ENCODE measurements at places on chromosomes 1 and 21. TPM values are rescaled to one million over a fixed set of nuclear protein-coding genes. Genes with fewer than 3 reads are reported as not detected.

DNA sequence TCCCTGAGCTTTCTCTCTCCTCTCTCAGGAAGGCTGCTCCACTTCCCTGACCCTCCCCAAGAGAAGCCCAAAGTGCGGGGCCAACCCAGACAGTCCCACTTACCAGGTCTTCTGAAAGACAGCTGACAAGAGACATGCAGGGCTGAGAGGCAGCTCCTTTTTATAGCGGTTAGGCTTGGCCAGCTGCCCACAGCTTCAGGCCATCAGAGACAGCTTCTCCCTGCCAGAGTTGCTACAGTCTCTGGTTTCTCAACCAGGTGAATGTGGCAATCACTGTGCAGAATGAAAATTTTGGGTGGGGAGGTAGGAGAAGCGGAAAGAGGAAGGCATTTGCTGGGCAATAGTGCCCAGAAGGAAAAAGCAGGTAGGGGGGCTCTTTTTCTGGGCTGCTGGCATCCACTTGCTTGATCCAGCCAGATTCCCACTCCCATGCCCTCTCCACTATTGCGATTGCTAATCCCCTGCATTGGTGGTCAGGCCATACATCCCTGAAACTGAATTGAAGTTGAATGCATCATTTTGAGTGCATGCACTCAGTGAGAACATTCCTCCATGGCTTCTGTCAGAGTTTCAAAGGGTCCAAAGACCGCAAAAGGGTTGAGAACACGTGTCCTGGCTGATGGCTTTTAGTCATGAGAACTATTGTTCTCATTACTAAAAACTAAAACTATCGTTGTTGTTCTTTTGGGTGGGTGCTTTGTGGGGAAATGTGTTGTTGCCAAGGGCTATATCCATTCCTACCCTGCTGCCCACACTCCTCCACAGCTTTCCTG is at the start of gene S100A8:
Gene S100A8, minus strand, starts transcription at position 136 of the 773 bp plus-strand sequence. CDS start 538 bp downstream, outside the sequence.
- no peaks in the 10 kb centered on the region for H3K36me3 ChIP-seq
- H3K4me1 ChIP-seq: no peaks in the 10 kb centered on the region
- no peak within 1 kb of the TSS for H3K27ac ChIP-seq

GRCh38 chr1:58888833-58889232 is 105.0 kb upstream of the JUN start:
- no peak overlapping the region for H3K27ac ChIP-seq
- no peaks in the 10 kb centered on the region for H3K27me3 ChIP-seq
- H3K4me1 ChIP-seq: no peaks in the 10 kb centered on the region
- no peaks in the 10 kb centered on the region for H3K36me3 ChIP-seq

- no peak overlapping the region for H3K4me3 ChIP-seq
- peak; percentile 51 for DNase-seq
- no peak overlapping the region for H3K27ac ChIP-seq
- no peaks in the 10 kb centered on the region for H3K36me3 ChIP-seq
- no peaks in the 10 kb centered on the region for H3K27me3 ChIP-seq
These were observed 134.7 kb downstream of the PSMG1 start for GRCh38 chr21:39048574-39048973.

DNA sequence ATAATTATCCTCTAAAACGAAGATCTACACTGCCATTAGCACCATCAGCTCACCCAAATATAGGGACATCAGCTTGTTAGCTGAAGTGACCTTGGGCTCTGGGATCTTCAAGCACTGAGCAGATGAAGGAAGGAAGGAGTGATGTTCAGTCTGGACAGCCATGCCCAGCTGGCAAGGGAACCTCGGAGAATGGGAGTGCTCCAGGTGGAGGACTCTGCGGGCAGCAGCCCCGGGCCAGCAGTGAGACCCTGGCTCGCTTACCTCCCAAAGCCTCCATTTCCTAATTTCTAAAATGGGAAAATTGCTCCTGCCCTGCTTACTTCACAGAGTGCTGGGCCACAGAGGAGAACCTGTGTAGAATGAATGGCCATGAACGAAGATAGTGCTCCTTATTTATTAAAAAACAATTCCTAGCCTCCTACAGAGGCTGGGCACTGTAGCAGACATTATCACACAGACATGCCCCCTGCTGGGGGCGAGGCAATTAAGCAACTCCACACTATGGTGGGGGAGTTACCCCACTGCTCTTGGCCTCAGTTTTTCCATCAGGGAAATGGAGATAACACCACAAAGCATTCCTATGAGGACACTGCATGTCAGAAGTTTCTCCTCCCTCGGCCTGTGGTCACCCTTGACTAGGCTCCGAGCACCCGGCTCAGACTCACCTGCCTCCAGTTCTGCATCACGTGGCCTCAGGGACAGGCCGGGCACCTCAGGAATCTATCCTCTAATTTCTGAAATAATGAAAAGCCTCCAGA is 117.6 kb downstream of the KCNN3 start:
- DNase-seq: peak; percentile 15
- H3K27ac ChIP-seq: no peak overlapping the region
- no peaks in the 10 kb centered on the region for H3K27me3 ChIP-seq
- no peaks in the 10 kb centered on the region for H3K36me3 ChIP-seq

DNA sequence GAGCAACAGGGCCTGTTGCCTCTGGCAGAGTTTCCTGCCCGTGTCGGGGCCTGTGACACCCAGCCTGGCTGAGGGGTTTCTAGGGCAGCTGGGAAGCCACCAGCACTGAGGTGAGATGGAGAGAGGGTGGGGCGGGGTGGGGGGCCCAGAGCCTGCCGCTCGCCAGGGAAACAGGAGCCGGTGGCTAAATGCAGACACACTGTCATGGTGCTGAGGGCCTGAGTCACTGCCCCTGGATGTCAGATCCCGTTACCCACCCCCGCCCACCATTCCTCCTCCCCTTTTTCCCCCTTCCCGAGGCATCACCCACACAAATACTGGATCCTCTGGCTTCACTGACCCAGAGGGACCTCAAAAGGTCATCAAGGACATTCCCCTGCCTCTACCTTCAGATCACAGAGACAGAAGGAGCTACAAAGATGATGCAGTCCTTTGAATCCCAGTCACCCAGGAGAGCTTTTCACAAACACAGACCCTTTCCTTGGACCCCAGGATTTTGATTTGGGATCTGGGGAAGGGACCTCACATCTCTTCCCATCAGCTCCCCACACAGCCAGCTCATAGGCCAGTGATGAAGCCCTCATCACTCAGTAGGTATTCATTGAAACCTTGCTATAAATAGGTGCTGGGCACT is 1.9 kb upstream of the HSPB7 start:
- H3K27me3 ChIP-seq: no peaks in the 10 kb centered on the region
- H3K27ac ChIP-seq: no peak overlapping the region
- no peaks in the 10 kb centered on the region for H3K4me1 ChIP-seq
- DNase-seq: no peak
- no peak overlapping the region for H3K4me3 ChIP-seq
- H3K36me3 ChIP-seq: no peaks in the 10 kb centered on the region

GRCh38 chr1:109493805-109494539 is at the start of gene CYB561D1:
Gene CYB561D1, plus strand, starts transcription at chr1:109494094. Its CDS starts 46 bp downstream, at chr1:109494140.
- peak; percentile 93 for DNase-seq
- no peak within 1 kb of the TSS for H3K27ac ChIP-seq
- peaks cover 23% of the 10 kb centered on the region for H3K36me3 ChIP-seq
- no peaks in the 10 kb centered on the region for H3K4me1 ChIP-seq
- H3K27me3 ChIP-seq: no peaks in the 10 kb centered on the region

DNA sequence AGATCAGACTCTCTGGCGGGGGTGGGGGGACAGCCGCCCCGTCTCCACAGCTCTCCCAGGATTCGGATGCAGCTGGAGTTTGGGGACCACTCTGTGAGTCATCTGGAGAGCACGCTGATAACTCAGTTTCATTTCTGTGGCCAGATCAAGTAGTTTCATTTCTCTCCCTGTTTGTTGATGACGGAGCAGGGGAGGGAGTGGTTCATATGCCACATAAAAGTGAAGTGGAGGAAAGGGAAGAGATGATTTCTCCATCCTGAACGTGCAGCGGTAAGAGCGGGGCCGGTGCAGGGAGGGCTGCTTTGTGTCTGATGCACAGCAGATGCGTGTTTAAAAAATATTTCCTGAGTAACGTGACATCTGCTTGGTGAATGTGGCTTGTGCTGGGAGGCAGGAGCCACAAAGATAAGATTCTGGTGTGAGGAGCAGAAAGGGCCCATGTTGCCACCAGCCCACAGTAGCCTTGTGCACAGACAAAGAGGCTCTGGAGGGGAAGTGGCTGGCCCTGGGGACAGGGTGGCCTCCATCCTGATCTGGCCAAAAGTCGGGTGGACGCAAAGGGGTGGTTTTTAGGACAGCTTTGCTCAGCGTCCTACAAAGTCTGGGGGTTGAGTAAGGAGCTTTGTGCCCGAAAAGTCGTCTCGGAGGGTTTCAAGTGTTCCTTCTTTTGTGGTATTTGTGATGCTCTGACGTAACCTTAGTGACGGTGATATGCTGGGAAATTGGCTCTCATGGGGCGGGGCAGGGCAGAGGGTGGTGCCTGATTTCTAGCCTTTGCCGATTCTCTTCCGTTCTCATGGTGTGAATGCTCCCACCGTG is at the start of gene MX2:
Gene MX2, plus strand, starts transcription at position 242 of the 819 bp plus-strand sequence. CDS start 14,880 bp downstream, outside the sequence.
- H3K36me3 ChIP-seq: no peaks in the 10 kb centered on the region
- no peaks in the 10 kb centered on the region for H3K4me1 ChIP-seq
- H3K27me3 ChIP-seq: peaks cover 5% of the 10 kb centered on the region
- no peak within 1 kb of the TSS for H3K4me3 ChIP-seq

DNA sequence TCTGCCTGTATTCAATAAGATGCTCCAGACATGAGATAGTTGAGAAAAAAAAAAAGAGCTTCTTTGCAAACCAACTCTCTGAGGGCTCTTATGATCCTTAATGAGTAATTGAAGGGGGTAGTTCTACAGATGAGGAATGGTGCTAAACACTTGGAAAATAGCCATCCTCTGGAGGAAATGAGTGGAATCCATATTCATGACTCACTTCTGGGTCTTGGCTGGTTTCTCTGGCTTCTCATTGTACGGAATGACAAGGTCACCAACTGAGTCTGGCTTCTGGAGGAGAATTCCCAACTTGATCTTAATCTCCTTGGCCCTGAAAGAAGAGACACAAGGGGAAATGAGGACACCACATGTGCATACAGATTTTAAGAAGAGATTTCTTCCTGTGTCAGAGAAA is 34.7 kb downstream of the RGS5 start:
- DNase-seq: peak; percentile 97
- H3K27ac ChIP-seq: peak overlapping the region; percentile 71
- H3K36me3 ChIP-seq: no peaks in the 10 kb centered on the region
- peak overlapping the region; percentile 6 for H3K4me3 ChIP-seq
- no peaks in the 10 kb centered on the region for H3K27me3 ChIP-seq

DNA sequence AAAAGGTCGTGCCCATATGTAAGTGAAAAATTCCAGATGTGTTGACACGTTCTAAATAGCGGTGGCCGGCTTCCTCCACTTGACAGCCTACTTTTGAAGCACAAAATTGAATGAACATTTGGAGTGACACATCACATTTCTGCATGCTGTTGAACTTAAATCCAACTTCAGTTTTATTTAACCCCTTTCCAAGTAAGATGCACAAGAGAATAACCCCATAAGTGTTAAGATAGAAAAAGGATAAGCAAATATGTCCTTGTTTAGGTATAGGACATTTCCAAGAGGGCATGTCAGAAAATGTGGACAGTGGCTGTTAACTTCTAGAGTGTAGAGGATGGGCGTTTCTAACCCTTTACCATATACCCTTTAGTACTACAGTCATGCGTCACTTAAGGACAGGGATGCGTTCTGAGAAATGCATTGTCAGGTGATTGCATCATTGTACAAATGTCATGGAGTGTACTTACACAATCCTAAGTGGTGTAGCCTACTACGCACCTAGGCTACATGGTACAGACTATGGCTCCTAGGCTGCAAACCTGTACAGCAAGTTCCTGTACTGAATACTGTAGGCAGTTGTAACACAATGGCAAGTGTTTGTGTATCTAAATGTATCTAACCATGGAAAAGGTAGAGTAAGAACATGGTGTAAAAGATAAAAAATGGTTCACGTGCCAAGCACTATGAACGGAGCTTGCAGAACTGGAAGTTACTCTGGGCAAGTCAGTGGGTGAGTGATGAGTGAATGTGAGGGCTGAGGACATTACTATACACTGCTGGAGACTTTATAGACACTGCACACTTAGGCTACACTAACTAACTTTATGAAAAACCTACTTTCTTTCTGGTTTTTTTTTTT is 9.3 kb upstream of the FAM89A start:
- no peak overlapping the region for H3K4me3 ChIP-seq
- no peaks in the 10 kb centered on the region for H3K36me3 ChIP-seq
- no peak for DNase-seq
- peaks cover 27% of the 10 kb centered on the region for H3K27me3 ChIP-seq
- peaks cover 6% of the 10 kb centered on the region for H3K4me1 ChIP-seq
- no peak overlapping the region for H3K27ac ChIP-seq

GRCh38 chr21:45525910-45526306 is 16.3 kb downstream of the SLC19A1 start:
- no peaks in the 10 kb centered on the region for H3K4me1 ChIP-seq
- H3K27me3 ChIP-seq: no peaks in the 10 kb centered on the region
- peaks cover 64% of the 10 kb centered on the region for H3K36me3 ChIP-seq
- no peak overlapping the region for H3K4me3 ChIP-seq

- no peaks in the 10 kb centered on the region for H3K36me3 ChIP-seq
- H3K27ac ChIP-seq: no peak overlapping the region
- no peak overlapping the region for H3K4me3 ChIP-seq
- no peaks in the 10 kb centered on the region for H3K27me3 ChIP-seq
- no peak for DNase-seq
These were observed 78.7 kb upstream of the ATP1B1 start for GRCh38 chr1:169027607-169028320.

GRCh38 chr1:210374600-210374953 is 45.9 kb downstream of the HHAT start:
- H3K27me3 ChIP-seq: no peaks in the 10 kb centered on the region
- no peaks in the 10 kb centered on the region for H3K36me3 ChIP-seq
- peaks cover 15% of the 10 kb centered on the region for H3K4me1 ChIP-seq
- H3K27ac ChIP-seq: no peak overlapping the region
- H3K4me3 ChIP-seq: no peak overlapping the region
- no peak for DNase-seq

DNA sequence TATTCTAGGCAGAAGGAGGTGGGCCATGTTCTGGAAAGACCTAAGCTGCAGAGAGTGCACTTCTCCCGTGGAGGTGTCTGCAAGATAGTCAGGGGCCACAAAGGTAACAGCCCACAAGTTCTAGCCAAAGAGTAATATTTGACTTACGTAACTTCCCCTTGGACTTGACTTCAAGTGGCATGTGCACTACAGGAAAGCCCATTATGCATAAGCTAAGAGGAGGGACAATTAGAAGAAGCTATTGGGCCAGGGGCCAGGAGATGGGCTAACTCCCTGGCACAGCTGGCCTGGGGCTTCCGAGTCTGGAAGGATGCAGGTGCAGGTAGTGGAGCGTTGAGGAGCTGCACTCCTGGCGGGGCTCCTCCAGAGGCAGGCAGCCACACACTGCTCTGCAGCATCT is 58.3 kb downstream of the ERG start:
- H3K36me3 ChIP-seq: no peaks in the 10 kb centered on the region
- no peak overlapping the region for H3K27ac ChIP-seq
- H3K4me3 ChIP-seq: no peak overlapping the region
- H3K4me1 ChIP-seq: no peaks in the 10 kb centered on the region
- no peak for DNase-seq
- no peaks in the 10 kb centered on the region for H3K27me3 ChIP-seq

Gene CRYAA
- not detected for total RNA-seq

Gene ST6GALNAC5
- not detected for total RNA-seq
